Adrenal gland (tissue), 19 donors: ENCODE measurements at places on chromosomes 2 and 18. TPM values are rescaled to one million over a fixed set of nuclear protein-coding genes. Genes with fewer than 3 reads are reported as not detected.

Gene RANBP2
- 47.6 TPM for total RNA-seq

Gene HAAO
- 14.4 TPM for total RNA-seq

Gene OR6B2
- total RNA-seq, result not detected

Gene PJVK
- total RNA-seq, result 3.6 TPM

Gene IL1R2
- 6.1 TPM for total RNA-seq

Gene IHH
- not detected for total RNA-seq

Gene GRP
- not detected for total RNA-seq

Gene REG3G
- total RNA-seq, result 150 TPM

Gene IL36G
- total RNA-seq, result 0.28 TPM

Gene PRKAG3
- not detected for total RNA-seq

Gene SERPINE2
- 30.8 TPM for total RNA-seq

Gene SAG
- not detected for total RNA-seq

Gene RESP18
- total RNA-seq, result not detected

Gene RAX
- total RNA-seq, result not detected

Gene DNPEP
- total RNA-seq, result 41.9 TPM

Gene C1GALT1C1L
- 1.5 TPM for total RNA-seq

Gene CXCR4
- total RNA-seq, result 58.5 TPM

Gene SH3BP4
- total RNA-seq, result 25.6 TPM

Gene MAL
- total RNA-seq, result 0.69 TPM

Gene EVA1A
- not detected for total RNA-seq

Gene GKN2
- not detected for total RNA-seq

Gene HJURP
- total RNA-seq, result 1.8 TPM

Gene CCDC85A
- not detected for total RNA-seq

Gene LINC00305
- not detected for total RNA-seq

Gene SCN3A
- total RNA-seq, result 0.18 TPM

Gene CDH2
- total RNA-seq, result 76.8 TPM

Gene MGAT4A
- 28.5 TPM for total RNA-seq

Gene ARHGAP15
- total RNA-seq, result 15.6 TPM
